HCT116 (cell line): ENCODE measurements at places on chromosomes 16 and 17. TPM values are rescaled to one million over a fixed set of nuclear protein-coding genes. Genes with fewer than 3 reads are reported as not detected.

GRCh38 chr17:4304417-4305027 lies 40.7 kb upstream of the ANKFY1 start:
- DNase-seq, result peak; percentile 18

DNA sequence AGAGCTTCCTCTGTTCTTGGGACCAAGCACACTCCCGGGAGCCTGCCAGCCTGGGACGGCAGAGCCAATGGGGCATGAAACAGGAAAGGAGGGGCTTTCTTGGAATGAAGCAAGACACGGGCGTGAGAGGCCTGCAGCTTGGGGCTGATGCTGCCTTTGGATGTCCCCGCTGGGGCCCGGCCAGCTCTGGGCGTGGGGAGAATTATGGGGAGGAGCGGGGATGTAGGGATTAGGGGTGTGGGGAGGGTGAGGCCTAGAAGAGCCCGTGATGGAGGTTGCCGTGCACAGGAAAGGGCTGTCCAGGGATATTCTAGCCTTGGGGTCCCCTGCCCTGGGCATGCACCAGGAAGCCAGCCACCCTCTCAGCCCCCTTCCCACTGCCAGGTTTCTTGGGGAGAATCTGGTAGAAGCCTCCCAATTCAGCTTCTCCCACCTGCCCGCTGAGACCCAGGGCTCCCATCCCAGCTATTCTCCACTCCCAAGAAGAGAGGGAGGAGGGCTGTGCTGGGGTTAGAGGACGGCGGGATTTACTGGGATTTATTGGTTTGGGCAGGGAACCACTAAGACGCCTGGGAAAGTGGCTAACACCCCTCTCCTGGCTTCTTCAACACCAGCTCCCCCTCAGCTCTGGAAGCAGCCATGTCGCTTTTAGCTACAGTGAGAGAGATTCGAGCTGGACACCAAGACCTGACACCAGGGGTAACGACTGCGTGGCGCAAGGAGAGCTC lies 20.0 kb upstream of the NXPH3 start:
- DNase-seq, result no peak

DNA sequence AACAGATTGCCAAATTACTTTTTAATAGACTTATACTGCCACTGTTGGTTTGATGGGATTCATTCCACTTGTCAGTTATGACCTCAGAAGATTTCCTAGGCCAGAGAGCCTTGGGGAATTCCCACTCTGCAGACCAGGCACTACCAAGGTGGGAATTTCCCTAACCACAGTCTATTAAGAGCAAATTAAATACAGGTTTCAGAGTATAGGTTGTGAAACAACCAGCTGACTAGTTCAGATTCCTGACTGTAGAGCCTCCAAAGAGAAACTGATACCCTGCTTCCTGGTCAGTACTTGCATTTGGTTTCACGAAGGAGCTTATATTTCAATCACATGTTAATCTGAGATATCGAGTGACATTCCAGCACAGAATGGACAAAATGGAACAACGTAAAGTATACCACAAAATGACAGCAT lies 186.5 kb downstream of the STX8 start:
- no peak for DNase-seq

HSD17B1 gene
- total RNA-seq, result 1.4 TPM

EZH1 gene
- 29.3 TPM for total RNA-seq
